ENCODE measurements at places on chromosomes 12 and 14.

DNA sequence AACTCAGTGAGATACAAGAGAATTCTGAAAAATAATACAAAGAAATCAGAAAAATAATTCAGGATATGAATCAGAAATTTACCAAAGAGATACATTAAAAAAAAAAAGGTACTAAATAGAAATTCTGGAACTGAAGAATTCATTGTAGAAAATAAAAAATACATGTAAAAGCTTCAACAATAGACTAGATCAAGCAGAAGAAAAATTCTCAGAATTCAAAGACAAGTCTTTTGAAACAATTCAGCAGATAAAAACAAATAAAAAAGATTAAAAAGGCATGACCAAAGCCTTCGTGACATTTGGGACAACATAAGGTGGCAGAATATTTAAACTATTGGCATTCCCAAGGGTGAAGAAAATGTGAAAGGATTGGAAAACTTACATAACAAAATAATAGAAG lies 133.1 kb upstream of the CNOT2 start:
- no peak for ATAC-seq

GRCh38 chr12:68733661-68734071 lies 12.3 kb upstream of the SLC35E3 start:
- ATAC-seq, result peak; percentile 58

GRCh38 chr12:103249607-103250006 lies 246.2 kb downstream of the C12orf42 start:
- no peak for ATAC-seq

DNA sequence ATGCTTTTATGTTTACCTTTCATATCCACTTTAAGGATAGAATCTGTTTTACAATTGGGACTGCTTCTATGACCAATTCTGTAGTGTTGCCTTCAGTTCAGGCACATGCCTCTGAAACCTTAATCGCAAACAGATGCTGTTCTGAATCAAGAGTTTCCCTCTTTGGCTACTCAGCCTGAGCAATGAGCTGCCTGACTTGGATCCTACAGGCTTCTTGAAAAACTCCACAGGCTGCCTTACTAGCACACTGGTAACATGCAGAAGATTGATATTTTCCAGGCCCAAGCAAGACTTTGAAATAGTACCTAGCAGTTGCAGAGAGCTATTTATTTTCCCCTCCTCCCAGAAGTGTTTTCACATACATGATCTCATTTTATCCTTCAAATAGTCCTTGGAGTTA lies 34.8 kb upstream of the PMCH start:
- no peak for ATAC-seq

- ATAC-seq, result no peak
These were observed 113.2 kb upstream of the MED13L start for GRCh38 chr12:116390401-116391335.

All from activated CD4-positive, CD25-positive, alpha-beta regulatory T cell treated with anti-CD3 and anti-CD28 coated beads, Interleukin-2, amount 50 U/mL, for 24 hours (primary cell).